ENCODE measurements at places on chromosomes 7 and 10.

DNA sequence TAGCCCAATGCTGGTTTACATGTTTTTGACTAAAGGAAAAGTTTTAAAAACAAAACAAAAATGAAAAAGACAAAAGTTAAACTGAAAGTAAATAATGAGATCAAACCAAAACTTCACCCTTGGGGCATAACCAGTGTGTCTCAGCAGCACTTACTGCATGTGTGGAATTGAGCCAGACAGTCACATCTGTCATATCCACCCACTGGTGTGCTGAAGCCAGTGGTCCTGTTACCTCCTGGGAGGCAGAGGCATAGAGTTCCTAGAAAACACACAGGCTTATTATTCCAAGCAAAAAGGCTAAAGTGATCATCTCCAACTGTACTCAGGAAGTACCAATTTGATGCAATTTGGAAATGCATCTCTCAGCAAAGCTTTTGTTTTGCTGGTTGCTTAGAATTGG is 40.4 kb downstream of the ASAH2 start:
- DNase-seq = no peak

DNA sequence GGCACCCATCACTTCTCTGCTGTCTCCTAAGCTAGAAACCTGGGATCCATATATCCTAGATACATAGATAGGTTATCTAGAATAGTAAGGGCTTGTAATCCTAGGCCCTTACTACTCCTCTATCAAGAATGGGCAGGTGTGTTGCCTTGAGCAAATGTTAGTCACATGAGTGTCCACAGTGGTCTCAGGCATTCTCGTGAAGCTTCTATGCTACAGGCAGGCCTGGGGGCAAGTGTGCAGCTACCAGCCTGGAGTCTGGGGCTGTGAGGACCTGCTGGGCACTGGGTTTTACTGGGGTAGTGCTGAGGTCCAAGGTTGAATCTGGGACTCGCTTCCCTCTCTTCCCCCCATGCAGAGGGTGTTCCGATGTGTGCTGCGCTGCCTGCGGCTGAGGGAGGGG is 91.4 kb downstream of the ABCC2 start:
- no peak for DNase-seq

GRCh38 chr10:35262436-35262835 is 73.9 kb upstream of the CCNY start:
- no peak for DNase-seq

- DNase-seq = no peak
Observed at GRCh38 chr10:74822101-74822500, 4.3 kb upstream of the KAT6B start.

DNA sequence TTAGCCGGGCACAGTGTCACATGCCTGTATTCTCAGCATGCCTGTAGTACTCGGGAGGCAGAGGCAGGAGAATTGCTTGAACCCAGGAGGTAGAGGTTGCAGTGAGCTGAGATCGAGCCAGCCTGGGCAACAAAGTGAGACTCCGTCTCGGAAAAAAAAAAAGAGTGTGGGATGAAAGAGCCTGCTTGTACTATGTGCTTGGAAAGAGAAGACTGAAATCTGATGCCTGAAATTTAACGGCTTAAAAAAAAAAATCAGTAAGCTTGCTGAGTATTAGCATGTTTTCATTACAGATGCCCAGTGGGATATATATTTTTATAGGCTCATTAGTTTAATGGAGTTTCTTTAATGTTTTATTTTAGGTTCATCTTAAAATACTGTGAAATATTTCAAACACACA is 4.2 kb downstream of the NT5C2 start:
- DNase-seq = no peak

GRCh38 chr7:98968621-98969020 is 90.3 kb downstream of the TRRAP start:
- DNase-seq = no peak

DNA sequence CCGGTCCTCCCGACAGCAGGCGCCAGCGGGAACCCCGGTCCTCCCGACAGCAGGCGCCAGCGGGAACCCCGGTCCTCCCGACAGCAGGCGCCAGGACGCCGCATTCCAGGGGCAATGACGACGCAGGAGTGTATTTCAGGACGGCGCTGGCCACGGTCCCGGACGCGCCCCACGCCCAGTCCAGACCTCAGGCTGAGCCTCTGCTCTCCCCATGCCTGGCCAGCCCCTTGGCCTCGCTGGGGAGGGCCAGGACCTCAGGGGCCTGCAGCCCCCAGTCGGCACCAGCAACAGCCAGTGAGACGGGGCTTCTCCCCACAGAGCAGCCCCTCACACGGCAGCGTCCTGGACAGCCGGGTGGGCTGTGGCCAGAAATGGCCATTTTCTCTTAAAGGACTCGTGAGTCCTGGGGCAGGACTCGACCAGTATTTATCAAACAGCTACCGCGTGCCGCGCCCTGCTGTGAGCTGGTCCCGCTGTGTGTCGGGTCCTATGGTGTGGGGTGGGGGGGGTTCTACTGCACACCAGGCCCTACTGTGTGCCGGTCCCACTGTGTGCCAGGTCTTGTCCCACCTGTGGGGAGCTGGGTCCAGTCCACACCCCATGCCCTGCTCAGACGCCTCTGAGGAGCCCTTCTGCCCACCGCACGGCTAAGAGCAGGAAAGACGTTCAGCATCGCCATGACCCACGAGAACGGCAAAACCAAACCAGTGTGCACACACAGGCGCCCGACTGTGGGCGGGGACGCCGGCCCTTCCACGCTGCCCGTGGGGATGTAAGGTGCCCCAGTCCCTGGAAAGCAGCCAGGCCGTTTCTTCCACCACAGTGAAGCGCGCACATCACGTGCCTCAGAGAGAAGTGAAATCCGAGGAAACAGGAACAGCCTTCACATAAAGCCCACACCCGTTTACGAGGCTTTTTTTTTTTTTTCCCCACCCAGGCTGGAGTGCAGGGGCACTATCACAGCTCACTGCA is 33.3 kb downstream of the GET4 start:
- DNase-seq = no peak

DNA sequence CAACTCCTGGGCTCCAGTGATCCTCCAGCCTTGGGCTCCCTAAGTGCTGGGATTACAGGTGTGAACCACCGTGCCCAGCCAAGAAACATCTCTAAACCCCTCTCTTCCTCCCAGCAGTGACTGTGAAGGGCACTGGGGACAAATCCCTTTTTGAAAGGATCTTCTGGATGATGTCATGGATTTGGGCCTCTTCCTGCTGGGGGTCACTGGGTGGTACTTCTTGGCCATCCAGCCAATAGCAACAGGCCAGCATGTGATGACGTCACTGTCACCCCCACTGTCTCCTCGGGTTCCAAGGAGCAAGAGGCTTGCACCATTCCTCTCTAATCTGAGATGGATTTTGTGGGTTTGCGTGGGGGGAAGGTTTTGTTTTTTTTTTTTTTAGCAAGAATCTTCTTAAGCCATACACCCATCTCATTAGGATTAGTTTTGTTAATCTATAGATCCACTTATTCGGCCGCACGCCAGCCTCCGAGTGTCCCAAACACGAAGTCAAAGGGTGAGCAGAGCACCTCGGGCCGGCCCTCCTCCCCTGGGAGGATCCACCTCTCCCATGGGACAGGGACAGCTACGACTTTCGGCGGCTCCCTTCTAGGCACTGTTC is 29.4 kb upstream of the TNRC18 start:
- no peak for DNase-seq

DNA sequence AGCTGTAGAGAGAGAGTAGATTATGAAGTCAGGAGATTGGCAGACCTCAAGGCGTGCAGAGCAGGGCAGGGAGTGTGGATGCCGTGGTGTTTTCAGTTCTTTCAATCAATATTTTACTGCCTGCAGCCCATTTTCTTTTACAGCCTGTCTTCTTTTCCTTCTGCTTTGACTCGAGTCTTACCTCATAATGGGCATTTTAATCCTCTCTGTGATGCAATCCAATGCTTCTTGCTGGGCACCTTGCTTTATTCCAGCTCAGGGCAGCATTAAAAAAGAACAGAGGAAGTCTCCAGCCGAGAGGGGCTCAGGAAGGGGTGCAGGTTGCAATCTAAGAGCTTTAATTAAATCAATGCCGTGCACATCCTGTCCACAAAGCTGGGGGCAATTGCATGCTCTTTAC is 839.0 kb downstream of the LRMDA start:
- DNase-seq = no peak

- no peak for DNase-seq
Observed at GRCh38 chr7:102005933-102006480, 188.6 kb downstream of the CUX1 start.

GRCh38 chr7:95794917-95795515 is 22.7 kb downstream of the DYNC1I1 start:
- DNase-seq = no peak

DNA sequence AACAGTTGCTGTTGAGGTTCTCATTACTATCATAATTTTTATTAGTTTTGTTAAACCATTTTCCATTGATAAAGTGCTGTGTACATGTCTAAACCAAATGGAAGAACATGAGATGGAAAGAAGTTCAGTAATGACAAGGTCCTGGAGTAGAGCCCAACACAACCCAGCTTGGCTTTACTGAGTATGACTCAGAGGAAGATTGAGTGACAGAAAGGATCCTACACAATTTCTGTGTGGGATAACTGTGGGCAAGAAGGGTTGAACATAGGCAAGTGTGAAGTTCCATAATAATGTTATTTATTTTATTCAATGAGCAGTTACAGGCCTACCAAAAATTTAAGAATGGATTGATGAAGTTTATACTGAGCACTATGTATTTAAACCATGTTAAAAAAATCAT is 15.9 kb downstream of the PRKG1 start:
- no peak for DNase-seq

- DNase-seq = no peak
Observed at GRCh38 chr7:24555719-24556118, 17.5 kb upstream of the PALS2 start.

- DNase-seq = no peak
Observed at GRCh38 chr10:123513870-123514269, 152.3 kb upstream of the GPR26 start.

DNA sequence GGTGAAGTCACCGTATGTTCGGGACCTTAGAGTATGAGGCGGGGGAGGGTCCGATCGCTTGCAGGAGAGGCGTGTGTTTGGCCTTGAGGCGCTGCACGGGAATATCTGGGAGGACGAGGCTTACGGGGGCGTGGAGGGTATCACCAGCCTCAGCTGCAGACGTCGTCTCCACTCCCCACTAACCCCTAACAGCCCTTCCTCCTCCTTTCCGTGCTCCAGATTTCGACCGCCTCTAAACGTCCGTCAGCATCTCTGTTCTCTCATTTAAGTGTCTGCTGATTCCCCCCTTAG is 23.5 kb upstream of the ZNF12 start:
- DNase-seq = no peak

DNA sequence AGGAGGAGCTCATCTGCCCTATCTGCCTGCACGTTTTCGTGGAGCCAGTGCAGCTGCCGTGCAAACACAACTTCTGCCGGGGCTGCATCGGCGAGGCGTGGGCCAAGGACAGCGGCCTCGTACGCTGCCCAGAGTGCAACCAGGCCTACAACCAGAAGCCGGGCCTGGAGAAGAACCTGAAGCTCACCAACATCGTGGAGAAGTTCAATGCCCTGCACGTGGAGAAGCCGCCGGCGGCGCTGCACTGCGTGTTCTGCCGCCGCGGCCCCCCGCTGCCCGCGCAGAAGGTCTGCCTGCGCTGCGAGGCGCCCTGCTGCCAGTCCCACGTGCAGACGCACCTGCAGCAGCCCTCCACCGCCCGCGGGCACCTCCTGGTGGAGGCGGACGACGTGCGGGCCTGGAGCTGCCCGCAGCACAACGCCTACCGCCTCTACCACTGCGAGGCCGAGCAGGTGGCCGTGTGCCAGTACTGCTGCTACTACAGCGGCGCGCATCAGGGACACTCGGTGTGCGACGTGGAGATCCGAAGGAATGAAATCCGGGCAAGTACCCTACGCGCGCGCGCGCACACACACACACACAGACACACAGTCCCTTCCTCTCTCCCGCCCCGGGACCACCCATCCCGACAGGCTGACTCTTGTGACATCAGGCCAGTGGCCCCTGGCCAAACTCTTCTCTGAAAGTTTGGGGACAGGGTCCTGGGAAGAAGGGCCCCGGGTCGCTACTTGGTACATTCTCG is 538 bp downstream of the TRIM8 start:
- DNase-seq = peak; percentile 97

DNA sequence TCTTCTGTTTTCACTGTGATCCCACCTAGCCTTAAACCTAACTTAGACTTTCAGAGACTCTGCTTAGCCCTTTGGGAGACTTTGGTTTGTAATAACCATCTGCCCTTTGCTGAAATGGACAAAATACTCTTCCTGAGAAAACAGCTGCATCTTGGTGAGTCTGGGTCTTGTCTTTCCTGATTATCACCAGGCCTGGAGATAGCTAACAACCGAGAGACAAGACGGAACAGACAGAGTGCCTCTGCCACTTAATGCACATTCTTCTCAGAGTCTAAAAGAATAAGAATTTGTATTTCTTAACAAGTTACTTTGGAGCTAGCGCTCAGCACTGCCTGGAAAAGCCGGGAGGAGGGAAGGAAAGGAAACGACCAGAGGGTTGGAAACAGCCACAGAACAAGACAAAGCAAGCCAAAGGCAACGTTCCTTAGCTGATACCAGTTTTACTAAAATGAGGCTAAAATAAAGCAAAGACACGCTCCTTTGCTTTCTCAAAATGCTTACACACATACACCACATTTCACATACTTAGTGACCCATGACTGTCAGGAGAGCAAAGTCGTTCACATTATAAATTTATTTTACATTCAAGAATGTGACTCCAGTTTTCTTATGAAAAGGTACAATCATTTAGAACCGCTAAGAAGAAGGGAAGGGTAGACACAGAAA is 70.3 kb upstream of the DGKI start:
- no peak for DNase-seq

GRCh38 chr7:47622946-47623640 is 41.2 kb upstream of the TNS3 start:
- no peak for DNase-seq

- DNase-seq = no peak
Observed at GRCh38 chr10:79192677-79193003, 123.9 kb downstream of the ZMIZ1 start.

DNA sequence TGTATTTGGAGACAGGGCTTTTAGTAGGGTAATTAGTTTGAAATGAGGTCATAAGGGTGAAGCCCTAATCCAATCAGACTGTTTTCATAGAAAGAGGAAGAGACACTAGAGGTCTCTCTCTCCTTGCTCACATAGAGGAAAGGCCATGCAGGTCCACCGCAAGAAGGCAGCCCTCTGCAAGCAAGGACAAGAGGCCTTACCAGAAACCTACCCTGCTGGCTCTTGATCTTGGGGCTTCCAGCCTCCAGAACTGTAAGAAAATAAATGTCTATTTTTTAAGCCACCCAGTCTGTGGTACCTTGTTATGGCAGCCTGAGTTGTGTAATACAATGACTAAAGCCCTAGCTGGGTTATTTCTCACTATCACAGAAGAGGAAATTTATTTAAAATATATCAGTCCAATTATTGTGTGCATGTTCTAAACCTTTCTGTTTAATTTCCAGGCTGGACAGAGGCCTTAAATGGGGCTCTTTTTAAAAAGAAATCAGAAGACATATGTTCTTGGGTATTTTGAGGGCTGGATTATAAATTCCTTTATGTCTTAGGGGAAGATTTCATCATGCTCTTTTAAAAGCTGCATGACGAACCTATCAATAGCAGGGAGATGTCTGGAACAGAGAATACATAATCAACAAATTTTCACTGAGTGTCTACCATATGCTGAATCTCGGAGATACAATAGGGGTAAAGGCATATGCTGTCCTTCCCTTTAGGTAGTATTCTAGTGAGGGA is 12.9 kb upstream of the TMEM26 start:
- no peak for DNase-seq
